RPMI8226 (cell line): ENCODE measurements at places on chromosomes 4 and X.

- no peak for DNase-seq
Measured at GRCh38 chr4:87075876-87076275, 141.1 kb downstream of the AFF1 start.

GRCh38 chr4:2362266-2363055 lies 56.0 kb downstream of the ZFYVE28 start:
- no peak for DNase-seq

GRCh38 chrX:619812-620531 lies 10.6 kb upstream of the SHOX start:
- no peak for DNase-seq

DNA sequence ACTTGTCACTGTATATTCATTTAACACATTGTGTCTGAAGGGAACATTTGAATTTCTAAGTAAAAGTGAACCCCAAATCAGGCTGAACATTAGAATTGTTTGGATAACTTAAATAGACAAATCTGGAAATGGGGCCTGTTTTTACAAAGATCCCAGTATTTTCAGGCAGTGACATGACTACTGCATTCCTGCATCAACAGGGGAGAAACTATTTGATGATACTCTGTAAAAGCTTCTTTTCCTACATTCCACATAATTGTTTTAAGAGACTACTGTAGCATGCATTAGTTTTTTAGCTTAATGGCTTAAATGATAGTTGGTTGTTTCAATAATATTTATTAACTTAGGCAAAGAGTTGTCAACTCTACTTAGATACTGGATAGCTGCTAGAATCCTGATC lies 127.0 kb downstream of the PDS5A start:
- no peak for DNase-seq

- no peak for DNase-seq
Measured at GRCh38 chr4:188511431-188511830, 372.2 kb downstream of the TRIML1 start.

- no peak for DNase-seq
Measured at GRCh38 chrX:69565247-69565815, 50.6 kb upstream of the EDA start.

DNA sequence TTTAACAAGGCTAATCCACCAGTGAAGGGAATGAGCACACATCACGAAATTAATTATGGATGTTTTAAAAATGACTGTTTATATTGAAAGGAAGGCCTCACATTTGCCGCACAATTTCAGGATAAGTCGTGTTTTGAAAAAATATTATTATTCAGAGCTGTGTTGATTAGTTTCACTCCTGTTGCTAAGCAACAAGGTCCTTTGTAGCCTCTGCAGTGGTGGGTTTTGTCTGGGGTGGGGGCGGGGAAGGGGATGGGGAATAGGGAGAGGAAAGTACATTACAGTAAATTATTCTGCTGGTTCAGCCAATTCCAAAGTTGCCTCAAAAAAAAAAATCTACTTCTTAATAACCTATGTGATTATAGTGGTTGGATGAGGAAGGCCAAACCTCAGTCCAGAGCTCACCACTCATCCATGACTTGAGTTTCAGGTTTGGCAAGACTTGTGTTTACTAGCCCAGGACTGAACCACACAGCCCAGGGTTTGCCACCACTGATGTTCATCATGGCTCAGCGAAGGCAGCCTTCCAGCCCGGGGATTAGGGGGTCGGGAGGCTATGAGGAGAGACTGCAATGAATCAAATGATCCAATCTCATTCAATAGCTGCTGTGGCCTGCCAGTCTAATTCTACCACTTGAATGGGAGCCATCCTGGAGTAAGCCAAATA lies 162.5 kb upstream of the ATP6AP2 start:
- DNase-seq, result no peak

DNA sequence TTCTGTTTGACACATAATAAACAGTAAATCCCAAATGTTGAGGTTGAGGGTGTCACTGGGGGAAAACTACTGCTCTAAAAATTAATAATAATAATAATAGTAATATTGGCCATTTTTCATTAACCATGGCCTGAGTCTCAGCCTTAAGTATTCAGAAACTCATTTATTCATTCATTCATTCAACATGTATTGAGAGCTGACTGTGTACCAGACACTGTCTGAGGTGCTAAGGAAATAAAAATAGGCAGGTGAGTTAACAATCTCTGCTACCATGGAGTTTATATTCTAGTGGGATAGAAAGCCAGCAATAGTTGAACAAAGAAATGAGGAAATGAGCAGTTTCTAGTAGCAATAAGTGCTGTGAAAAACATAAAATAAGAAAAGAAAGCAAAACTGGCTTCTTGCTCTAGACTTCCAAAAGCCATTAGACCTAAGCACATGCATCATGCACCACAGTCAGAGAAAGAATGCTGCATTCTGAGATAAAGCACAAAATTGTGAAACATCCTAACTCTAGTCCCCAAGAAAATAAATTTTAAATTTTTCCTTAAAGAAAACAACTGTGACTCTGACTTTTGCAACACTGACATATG lies 278.7 kb downstream of the RCHY1 start:
- no peak for DNase-seq

DNA sequence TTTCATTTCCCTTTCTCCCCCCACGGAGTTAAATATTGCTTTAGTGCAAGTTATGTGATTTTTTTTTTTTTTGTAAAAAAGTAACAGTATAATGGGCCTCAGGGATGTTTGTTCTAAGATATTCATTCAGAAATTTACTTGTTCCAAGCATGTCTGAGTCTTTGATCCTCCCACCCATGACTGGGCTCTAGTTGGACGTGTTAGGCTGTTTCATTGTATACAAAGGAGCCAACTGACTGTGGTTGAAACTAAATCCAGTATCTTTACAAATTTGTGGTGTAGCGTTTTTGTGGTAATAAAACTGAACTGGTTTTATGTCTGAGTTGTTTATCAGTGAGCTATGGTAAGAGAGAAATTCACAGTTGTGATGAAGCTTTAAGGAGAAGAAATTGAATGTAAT lies 74.1 kb downstream of the DOCK11 start:
- DNase-seq, result no peak

GRCh38 chr4:145739845-145740244 lies 59.9 kb downstream of the C4orf51 start:
- DNase-seq, result no peak

- peak; percentile 26 for DNase-seq
Measured at GRCh38 chr4:15003891-15004738, 1.8 kb downstream of the CPEB2 start.

DNA sequence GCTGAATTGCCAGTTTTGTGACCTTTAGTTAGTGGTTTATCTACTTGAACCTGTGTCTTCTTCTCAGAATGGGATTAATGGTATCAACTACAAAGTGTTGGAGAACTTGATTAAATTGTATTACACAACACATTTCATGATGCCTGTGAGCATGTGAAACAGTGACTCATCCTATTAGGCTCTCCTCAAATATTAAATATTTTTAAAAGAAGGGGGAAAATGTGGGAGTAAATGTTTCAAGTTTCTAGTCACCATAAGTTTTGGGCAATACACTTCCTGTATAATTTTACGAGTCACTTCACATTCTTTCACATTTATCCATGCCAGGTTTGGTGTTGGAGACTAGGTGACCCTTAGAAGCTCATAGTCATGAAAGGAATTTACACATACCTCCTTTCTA lies 147.0 kb downstream of the HS3ST1 start:
- DNase-seq, result no peak

DNA sequence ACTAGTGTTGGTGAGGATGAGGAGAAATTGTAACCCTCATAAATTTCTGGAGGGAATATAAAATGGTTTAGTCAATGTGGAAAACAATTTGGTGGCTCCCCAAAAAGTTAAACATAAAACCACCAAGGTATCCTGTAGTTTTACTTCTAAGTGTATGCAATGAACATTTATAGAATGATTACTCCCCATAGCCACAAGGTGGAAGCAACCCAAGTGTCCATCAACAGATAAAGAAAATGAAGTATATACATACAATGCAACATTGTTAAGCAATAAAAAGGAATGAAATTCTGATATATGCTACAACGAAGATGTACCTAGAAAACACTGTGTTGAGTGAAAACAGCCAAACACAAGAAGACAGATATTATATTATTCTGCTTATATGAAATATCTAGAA lies 569.1 kb upstream of the GRID2 start:
- DNase-seq, result no peak

GRCh38 chr4:105422207-105422920 lies 51.5 kb downstream of the PPA2 start:
- DNase-seq, result no peak

- DNase-seq, result no peak
Measured at GRCh38 chrX:137263374-137263773, 229.6 kb upstream of the GPR101 start.

GRCh38 chr4:69823048-69823447 lies 36.9 kb downstream of the SULT1E1 start:
- no peak for DNase-seq

GRCh38 chr4:53505947-53506346 lies 85.3 kb downstream of the LNX1 start:
- no peak for DNase-seq

DNA sequence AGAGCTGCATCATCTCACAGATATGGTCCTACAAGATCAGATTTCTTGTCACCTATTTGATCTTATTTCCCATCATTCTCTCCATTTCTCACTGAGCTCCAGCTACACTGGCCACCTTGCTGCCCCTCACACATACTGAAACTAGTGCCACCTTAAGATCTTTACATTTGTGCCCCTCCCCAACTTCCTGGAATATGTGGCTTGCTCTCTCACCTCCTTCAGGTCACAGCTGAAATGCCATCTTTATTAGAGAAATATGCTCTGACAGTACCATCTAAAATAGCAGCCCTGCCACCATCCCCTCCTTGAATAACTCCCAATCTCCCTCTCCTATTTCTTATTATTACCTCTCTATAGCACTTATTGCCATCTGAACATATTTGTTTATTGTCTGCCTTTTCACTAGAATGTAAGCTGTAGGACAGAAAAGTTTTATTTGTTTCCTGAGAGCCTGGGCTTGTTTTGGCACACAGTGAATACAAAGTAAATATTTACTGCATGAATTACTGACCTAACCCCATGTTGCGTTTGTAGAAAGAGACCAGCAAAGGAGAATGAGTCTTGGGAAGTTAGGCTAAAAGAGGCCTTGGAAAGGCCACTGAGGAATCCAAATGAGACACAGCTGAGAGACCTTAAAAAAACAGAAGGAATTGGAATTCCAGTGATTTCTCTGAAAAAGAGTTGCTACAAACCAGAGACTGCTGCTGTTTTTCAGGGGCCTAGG lies 22.7 kb downstream of the DYNLT3 start:
- DNase-seq, result no peak

DNA sequence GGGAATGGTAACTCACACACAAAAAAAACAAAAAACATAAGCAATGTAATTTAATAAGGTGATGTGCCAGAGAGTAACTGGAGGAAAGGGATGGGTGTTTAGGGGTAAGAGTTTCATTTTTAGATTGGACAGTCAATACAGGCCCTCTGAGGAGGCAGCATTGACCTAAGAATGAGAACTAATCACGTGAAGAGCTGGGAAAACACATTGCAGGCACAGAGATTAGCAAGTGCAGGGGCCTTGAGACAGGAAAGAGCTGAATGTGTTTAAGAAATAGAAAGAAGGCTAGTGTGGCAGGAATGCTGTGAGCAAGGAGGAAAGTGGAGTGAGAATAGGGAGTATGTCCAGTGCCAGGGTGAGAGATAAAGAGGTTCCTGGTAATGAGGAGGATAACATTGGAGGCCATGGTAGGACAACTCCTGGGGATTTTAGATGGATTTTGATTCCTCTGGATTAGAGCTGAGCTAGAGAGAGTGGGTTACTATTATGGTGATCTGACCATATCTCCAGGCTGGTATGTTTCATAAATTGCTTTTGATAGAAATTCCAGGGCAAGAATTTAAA lies 17.6 kb downstream of the PDLIM5 start:
- no peak for DNase-seq

DNA sequence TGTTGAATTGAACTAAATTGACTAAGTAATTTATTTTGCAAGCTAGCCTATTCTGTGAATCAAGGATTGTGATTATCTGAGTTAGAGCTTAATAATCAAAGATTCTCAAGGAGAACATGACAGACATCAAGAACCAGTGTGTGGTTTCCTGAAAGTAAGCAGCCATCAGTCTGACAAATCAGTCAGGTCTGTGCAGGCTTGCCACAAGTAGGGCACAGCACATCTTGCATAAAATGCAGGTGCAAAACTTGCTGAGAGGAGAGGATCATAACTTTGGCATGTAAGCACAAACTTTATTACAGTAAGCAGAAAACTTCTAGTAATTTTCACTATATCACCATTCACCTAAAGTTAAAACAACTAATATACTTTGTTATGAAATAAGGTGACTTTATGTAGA lies 22.5 kb downstream of the FAM241A start:
- peak; percentile 83 for DNase-seq

DNA sequence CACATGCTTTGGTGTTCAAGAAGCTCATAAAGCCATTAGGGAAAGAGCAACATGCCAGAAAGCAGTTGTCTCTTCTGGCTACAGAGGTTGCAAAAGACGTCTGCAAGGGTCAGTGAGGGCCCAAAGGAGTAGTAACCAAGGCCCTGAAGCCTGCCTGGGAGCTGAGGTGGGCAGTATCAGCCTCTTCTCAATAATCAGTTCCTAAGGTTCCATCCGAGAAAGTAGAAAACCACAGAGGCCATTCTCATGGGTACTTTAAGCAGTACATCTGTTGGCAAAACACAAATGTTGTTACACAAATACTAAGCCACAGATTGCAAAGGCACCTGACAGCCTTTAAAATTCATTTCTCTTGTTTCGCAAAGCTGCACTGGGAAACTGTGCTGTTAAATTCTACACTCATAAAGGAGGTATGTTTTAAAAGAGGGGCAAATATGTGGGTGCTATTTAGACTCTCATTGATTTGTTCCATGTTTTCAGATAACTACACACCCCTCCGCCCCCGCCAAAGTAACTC lies 37.7 kb downstream of the MECP2 start:
- no peak for DNase-seq

DNA sequence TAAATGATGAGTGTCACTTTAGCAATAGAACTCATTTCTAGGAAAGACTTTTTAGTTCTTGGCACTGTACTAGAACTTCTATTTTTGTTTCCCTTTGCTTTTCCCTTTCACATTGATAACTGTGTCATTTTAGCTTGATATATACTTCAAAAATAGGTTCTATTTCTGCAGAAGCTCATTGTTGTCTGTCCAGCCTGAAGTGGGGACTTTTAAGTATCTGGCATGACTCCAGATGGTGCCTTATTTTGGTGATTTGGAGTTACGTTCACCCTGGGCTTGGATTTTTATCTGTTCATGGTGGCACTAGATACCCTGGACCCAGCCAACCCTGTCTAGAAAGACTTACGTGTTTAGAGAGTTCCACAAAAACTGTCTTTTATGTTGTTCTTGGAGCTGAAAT lies 3.4 kb downstream of the ABHD18 start:
- DNase-seq, result no peak

- DNase-seq, result no peak
Measured at GRCh38 chr4:107094332-107094731, 58.2 kb upstream of the DKK2 start.

- DNase-seq, result no peak
Measured at GRCh38 chr4:26780539-26780938, 80.1 kb upstream of the STIM2 start.

DNA sequence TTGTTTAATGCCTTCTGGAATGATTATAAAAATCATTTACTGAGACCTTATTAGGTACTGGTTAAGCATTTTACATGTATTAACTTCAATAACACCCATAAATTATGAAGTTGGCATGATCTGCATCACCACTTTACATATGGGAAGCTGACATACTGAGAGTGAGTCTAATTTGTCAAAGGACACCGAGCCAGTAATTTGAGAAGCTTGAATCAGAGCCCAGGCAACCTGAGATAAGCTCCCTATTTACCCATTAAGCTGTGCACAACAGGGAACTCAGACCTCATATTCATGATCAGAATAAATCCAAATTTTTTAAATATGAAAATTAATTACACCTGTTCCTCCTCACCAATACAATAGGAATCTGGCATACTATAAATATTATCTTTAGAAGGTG lies 247.9 kb upstream of the EPHA5 start:
- no peak for DNase-seq
